ENCODE measurements at places on chromosomes 2 and 18.

DNA sequence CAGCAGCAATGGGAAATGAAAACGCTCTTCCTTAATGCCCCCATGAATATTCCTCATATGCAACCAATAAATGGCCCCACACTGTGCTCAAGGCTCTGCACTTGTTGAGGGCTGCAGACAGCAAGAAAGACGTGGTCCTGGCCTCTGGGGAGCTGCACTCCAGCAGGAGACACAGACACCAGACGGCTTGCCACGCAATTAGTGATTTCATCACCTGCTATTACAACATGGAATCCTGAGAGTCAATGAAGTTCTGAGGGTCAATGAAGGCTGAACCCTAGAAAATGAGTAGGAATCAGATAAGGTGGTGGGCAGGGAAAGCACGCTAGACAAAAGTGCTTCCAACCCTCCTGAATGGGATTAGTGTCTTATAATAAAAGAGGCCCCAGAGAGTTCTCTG, 18.9 kb downstream of the CREG2 start:
- no peak for DNase-seq

- peak; percentile 16 for DNase-seq
Observed at GRCh38 chr18:24014986-24015638, 558 bp downstream of the TTC39C start.

DNA sequence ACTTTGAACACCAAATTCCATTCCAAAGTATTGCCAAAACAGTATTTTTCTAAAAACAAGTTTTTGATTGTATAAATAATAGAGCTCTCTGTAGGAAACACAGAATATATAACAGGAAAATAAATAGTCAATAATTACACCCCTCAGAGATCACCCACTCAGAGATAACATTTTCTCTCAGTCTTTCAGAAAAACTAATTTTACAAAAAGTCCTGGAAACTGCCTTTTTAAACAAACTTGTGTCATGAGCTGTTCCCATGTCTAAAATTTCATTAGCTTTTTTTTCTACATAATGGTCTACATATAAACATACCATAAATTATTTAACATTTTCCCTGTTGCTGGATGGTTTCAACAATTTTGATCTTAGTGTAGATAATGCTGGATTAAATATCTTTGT, 1.2 kb upstream of the WDSUB1 start:
- DNase-seq, result no peak

DNA sequence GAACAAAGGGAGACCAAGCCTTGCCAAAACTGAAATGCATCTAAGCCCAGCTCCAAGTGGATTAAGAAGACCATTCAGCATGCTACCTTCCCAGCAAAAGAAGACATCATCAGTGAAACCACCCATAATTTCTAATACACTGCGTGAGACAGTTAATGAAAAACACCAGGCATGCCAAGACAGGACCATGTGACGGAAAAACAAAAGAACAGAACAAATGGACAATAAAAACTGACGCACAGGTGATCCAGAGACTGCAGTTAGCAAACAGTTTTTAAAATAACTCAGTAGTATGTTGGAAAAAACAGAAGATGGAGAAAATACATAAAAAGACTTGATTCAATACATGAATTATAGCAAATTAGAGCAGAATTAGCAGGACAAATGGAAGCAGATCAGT, 15.3 kb downstream of the FAM168B start:
- DNase-seq, result no peak

GRCh38 chr2:39179974-39180960, 59.4 kb upstream of the SOS1 start:
- DNase-seq, result no peak

GRCh38 chr2:205103699-205104098, 558.4 kb downstream of the PARD3B start:
- no peak for DNase-seq

- DNase-seq, result no peak
Observed at GRCh38 chr2:86239326-86239725, 40.1 kb downstream of the MRPL35 start.

DNA sequence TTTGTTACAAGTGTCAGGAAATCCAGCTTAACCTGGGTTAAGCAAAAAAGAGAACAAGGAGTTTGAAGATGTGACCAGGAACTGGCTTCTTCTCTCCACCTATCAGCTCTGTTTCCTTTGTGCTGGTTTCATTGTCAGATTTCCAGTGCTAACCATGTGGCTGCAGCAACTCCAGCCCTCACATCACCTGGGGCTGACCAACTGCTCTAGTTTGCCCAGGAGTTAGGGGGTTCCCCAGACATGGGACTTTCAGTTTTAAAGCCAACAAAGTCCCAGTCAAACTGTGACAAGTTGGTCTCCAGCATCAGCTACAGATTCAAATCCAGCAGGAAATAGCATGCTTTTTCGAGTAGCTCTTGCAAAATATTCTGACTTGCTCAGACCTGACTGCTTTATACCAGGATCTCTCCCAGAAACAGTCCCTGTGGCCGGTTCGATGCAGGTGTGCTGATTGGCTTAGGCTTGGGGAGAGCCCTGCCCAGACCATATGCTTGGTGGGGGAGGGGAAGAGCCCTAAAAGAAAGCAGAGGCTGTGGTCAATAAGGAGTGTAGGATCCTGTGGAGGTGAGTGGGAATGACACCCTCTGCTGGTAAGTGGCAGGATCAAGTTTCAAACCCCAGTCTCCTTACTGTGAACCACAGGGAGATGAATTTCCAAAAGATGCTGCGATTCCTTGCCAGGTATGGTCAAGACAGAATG, 49.5 kb downstream of the KCNE4 start:
- no peak for DNase-seq

- DNase-seq, result no peak
Observed at GRCh38 chr2:161245671-161246070, 62.6 kb upstream of the PSMD14 start.

DNA sequence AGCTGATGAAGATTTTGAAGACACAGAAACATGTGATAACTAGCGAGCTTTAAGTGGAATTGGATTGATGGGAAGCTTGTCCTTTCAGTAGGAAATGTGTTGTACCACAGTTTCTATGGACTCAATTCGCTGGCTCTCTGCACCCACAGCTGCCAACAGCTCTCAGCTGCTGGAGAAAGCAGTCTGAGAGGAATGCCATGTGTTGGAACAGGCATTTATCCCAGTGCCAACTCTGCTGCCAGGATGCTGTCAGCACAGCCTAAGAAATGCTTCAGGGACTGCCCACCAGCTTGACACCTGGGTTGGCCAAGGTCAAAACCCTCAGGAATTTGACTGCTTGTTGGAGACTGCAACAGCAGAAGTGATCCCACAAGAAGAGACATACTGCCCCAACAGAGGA, 193.0 kb upstream of the THSD7B start:
- DNase-seq, result no peak

DNA sequence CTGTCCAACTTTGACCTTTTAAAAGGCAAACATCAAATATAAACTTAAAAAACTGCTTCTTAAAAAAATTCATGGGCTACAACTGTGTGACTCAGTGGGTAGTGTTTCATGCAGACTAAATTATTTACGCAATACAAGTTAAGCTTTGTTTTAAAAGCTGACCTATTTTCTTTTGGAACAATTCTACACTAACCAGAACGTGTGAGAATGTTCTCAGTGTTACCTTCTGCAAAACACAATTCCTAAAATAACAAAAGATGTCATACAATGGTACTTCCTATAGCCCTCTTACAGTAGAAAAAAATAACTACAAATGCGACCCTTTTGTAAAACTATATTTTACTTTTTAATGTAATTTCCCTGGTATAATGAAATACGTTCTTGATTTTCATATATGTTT, 793.8 kb upstream of the FSHR start:
- DNase-seq, result no peak

- DNase-seq, result no peak
Observed at GRCh38 chr18:21855432-21855831, 114.8 kb downstream of the MIB1 start.

DNA sequence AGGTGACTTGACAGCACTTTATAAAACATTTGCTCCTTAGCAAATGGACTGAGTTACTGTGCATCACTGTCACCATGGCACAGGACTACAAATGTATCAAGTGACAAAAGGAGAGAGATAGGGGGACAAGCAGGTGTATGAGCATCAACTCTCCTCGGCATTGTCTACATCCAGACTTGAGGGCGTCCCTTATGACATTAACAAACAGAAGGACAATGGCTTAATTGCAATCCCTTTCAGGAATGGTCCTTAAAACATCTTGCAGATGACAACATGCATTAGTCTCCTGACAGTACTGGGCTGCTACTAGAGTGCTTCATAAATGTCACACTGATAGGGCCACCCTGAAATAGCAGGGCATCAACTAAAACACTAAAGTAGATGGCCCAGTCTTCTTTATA, 198.8 kb downstream of the PDE1A start:
- DNase-seq, result no peak

- DNase-seq, result no peak
Observed at GRCh38 chr2:46497766-46498165, 18.4 kb downstream of the TMEM247 start.

GRCh38 chr2:151544449-151544848, 134.7 kb downstream of the RIF1 start:
- no peak for DNase-seq

DNA sequence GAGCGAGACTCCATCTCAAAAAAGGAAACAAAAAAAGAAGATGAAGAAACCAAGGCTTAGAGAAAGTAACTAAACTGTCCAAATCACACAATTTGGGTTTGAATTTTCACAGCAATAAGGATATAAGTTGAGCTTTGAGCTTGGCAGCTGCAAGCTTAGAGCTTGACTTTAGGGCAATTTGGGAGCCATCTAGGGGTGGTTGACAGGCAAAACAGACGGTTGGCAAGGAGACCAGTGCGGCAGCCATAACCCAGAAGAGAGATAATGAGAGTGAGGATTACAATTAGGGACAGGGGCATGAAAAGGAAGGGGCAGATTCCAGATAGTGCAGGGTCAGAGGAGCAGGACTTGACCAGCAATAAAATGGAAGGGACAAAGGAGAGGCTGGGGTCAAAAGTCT, 382.2 kb upstream of the HNRNPA3 start:
- DNase-seq, result no peak

- DNase-seq, result no peak
Observed at GRCh38 chr2:206610451-206610850, 31.8 kb upstream of the FAM237A start.

DNA sequence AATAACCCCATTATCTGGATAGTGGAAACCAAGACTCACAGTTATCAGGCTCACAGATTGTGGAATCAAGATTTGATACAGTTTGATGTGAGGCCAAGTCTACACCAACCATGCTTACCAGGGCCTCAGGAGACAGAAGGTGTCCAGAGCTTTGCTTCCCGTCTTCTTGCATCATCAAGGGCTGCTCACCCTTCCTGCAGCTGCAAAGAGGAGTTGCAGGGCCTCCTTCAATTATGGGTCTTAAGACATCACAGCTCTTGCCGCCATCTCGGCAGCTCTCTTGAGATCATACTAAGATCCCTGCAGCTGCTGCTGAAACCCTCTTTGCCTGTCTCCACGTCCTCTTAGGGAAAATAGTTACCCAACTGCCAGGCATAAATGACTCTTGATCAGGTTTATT, 176.0 kb downstream of the MGAT5 start:
- DNase-seq, result no peak

GRCh38 chr2:18749912-18750526, 160.7 kb upstream of the NT5C1B start:
- peak; percentile 0 for DNase-seq

GRCh38 chr2:134097740-134098139, 156.1 kb upstream of the MGAT5 start:
- no peak for DNase-seq

DNA sequence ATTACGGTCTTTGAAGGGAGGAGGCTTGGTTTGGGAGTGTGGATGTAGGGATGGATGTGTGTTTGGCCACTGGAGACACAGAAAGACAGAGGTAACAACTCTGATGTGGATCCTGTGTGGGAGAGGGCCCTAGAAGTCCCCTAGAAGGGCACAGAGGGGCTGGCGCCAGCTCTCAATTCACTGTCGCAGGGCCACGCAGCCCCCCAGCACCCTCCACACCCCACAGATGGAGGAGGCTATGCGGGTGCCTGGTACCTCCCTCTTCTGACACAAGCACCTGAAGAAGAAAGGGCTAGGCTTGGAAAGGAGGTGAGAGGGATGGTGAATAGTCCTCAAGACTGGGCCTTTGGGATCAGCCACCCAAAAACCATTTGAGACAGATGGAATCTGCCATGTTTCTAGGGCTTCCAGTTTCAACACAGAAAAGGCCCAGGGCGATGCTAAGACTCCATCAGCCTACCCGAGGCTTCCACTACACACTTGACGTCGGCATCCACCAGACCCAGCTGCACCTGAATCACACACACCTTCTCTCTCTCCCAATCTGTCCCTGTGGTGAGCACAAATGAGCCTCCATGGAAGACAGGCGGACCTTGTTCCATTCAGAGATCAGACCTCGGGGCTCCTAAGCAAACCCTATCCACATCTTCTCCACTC, 413.5 kb upstream of the HS6ST1 start:
- no peak for DNase-seq

GRCh38 chr2:191664823-191665677, 12.9 kb upstream of the NABP1 start:
- no peak for DNase-seq

DNA sequence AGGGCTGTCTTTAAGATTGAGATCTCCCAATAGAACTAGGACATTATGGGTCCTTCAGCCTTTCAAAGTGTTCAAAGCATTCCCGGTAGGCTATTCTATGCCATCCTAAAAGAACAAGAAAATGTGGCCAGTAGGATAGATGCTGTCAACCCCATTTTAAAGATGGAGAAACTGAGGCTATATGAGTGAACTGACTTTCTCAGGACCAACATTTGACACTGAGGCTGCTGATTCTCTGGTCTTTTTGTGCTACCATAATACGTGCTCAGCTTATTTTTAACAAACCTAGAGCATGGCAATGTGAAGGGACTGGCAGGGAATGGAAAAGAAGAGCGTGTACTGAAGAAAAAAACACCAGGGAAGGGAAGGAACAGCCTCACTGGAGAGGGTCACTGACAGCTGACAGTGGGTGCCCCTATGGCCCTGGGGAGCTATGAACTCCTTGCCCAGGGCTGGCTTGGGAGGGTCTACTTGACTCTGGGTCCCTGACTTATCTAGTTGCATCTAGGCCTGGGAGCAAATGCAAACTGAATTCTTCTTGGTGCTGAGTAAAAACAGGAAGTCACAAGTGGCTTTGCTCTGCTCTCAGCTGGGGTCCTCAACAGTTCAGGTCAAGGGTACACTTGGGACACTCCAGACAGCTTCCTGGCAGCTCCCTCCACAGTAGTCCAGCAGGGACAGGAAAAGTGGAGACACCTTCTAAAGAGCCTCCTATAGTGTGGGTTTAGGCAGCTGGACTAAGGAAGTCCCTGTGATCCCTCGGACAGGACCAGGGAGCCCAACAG, 2.3 kb downstream of the CYRIA start:
- no peak for DNase-seq

- DNase-seq, result no peak
Observed at GRCh38 chr2:44679990-44680389, 261.5 kb upstream of the SIX3 start.
